ENCODE measurements at places on chromosomes 6 and 20.

- DNase-seq = peak; percentile 5
Measured at GRCh38 chr6:119856136-119856535, 506.6 kb upstream of the MAN1A1 start.

DNA sequence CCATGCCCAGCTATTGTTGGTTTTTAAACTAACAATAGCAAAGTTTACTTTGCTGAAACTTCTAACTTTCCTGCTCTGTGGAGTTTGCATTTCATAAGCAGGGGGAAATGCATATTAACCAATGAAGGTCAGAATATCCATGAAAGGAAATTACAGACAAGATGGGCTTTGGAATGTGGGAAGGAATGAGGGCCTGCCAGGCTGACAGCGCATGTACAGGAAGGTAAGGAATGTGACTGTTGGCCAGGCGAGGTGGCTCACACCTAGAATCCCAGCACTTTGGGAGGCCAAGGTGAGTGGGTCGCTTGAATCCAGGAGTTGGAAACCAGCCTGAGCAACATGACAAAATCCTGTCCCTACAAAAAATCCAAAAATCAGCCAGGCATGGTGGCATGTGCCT is 49.6 kb downstream of the CDK5RAP1 start:
- DNase-seq = no peak

DNA sequence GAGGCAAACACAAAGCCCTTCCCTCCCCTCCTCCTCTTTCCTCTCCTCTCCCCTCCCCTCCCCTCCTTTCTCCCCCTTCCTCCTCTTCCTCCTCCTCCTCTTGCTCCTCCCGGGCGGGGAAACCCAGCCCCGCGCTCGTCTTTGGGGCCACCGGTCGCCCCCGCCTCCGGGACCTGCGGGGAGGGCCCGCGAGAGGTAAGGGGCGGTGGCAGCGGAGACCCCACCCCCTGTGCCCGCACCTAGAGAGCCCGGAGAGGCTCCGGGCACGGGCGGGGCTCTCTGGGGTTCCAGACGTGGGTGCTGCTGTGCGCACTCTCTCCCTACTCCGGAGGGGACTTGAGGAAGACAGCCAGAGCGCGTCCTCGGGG is at the start of gene RIN2:
TSS of gene RIN2 (plus strand) at position 126 of the 368 bp plus-strand sequence. CDS start 131,344 bp downstream, outside the sequence.
- DNase-seq = no peak

DNA sequence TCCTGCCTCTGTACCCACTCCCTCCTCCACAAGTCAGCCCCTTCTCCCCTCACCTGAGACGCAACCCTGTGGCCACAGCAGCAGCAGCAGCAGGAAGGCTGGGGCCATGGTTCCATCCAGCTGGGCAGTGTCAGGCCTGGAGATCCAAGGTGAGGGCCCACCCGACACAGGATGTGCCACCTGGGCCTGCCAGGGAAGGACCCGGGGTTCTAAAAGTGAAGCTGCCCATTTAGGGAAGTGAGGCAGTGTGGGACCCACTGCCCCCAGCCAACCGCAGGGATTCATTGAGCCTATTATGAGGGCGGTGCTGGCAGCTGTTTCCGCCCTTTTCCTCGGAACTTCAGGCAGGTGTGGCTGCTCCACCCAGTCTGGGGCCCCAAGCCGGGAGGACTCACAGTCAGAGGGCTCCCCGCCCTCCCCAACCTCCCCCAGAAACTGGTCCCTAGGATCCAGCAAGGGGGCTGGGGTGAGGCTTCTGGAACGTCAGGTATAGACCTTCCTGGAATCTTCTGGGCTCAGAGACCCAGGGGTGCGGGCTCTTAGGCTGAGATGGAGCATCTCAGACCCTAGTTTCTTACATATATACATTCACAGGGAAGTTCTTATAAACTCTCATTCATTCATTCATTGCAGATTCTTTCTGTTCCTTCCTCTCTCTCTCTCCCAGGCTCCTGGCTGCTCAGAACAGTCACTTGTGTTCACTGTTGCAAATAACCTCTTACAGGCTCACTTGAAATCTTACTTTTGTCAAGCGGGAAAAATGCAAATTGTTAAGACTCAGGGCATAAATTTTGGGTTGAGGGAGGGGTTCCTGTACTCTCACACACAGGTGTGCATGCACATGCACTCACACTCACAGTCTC is at the start of gene TREML2:
TSS of gene TREML2 (minus strand) at position 249 of the 863 bp plus-strand sequence. CDS start at position 108, 141 bp downstream.
- no peak for DNase-seq

- DNase-seq = no peak
Measured at GRCh38 chr20:24384865-24385264, 84.6 kb upstream of the SYNDIG1 start.

- DNase-seq = no peak
Measured at GRCh38 chr6:19150307-19150706, 686.9 kb upstream of the ID4 start.

- no peak for DNase-seq
Measured at GRCh38 chr20:38050686-38051085, 17.1 kb downstream of the RPRD1B start.

DNA sequence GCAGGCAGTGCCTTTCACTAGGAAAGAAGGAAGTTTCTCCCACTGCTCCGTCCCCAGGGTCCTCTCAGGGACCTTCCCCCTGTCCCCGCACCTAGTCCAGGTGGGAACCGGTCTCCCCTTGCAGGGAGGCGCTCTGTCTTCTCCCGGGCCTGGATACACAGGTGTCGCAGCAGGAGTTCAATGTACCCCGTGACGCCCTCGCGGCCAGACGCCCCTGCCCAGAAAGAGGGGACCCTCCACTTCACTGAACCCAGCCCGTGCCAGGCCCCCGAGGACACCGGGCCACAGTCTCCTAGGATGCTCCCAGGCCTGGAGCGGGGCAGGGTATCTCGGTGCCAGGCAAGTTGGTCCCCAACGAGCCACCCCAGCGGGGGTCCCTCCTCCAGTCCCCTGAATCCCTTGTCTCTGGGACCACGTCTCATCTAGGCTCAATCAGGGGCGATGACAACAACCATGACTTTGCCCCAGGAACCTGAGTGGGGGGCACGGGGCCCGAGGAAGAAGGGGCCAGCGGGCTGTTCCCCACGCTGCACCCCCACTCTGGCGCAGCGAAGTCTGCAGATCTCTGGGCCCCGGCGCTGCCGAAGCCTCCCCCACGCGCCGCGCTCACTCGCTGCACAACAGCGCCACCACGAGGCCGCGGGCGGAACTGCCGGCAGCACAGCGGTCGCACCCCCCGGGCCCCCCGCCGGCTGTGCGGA is 103.0 kb downstream of the EDN3 start:
- DNase-seq = peak; percentile 78

DNA sequence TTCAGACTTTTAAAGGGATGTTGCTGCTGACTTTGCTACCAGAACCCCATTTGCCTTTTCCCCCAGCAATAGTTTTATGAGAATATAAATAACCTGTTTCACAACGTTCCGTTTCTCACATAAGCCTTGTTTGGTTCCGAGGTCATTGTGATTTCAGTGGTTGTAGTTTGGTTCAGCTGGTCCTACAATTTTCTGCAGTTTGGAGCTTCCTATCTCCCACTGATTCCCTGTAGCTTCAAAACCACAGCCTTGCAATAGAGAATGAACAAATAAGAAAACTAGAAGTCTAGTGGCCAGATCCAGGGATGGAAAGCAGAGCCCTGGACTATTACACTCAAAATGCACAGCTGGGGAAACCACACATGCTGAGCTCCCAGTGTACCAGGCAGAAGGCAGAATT is 24.1 kb upstream of the SH3BGRL2 start:
- no peak for DNase-seq

GRCh38 chr20:14543040-14543439 is 205.6 kb upstream of the FLRT3 start:
- DNase-seq = no peak

GRCh38 chr20:17460119-17460518 is 71.1 kb downstream of the BFSP1 start:
- DNase-seq = peak; percentile 51

- no peak for DNase-seq
Measured at GRCh38 chr6:37243816-37244370, 13.7 kb upstream of the TBC1D22B start.

GRCh38 chr6:54238396-54238795 is 69.8 kb upstream of the TINAG start:
- no peak for DNase-seq

DNA sequence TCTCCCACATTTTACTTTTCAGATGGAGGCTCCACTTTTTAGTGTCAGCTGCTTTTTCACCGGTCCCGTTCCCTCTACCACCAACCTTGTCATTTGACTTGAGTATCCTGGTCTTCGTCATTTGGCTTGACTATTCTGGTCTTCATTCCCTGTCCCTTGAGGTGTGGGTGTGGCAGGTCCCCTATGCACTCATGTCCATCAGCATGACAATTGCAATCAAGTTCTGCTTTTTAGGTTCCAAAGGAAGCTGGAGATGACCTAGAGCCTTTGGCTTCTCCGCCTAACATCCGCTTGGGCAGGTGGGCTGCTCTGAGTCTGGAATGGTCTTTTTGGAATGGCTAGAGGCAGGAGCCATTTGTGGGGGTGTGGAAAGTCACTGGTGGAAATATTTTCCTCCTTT is 99.8 kb upstream of the MLN start:
- DNase-seq = no peak

- no peak for DNase-seq
Measured at GRCh38 chr20:37404461-37404890, 58.5 kb downstream of the SRC start.

GRCh38 chr6:42340511-42340910 is 111.2 kb downstream of the TRERF1 start:
- DNase-seq = no peak

GRCh38 chr6:22727710-22728109 is 158.3 kb downstream of the HDGFL1 start:
- no peak for DNase-seq

- DNase-seq = no peak
Measured at GRCh38 chr6:16450285-16450684, 211.9 kb downstream of the GMPR start.

DNA sequence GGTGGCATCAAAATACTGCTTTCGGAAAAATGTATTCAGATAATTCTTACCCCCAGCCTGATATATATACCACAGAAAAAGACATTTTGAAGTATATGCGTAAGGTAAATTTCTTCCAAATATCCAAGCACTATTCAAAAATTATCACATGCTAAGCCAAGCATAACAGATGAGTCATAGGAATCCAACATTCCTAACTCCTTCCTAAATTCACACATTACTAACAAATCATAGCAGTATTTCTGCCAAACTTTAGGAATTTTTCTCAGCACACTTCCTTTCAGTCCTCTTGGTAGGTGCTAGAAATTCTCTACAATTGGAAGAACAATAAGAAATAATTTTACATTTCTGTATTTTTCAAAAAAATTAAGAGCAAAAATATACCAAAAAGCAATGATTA is 417.5 kb downstream of the EYS start:
- peak; percentile 0 for DNase-seq
